ENCODE measurements at places on chromosomes 11 and 22.
A peak's percentile ranks its signal among the peaks of the same experiment; 100 is the strongest.

DNA sequence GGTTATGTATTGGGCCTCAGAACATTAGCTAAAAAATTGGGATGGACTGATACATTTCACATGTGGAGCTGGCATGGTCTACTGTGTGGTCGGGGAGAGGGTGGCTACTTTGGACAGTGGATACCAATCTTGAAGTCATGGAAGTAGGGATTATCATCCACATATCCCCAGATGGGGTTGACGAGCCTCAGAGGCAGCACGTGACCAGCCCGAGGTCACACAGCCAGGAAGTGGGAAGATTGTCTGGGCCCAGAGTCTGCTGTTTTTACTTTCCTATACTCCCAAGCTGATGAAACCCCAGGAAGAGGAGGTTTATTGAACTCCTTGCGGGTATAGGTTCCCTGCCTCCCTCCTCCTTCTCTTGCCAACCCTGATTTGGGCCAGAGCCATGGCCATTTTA lies 92.9 kb downstream of the FBXO7 start:
- no peak for DNase-seq

GRCh38 chr11:125338886-125339811 lies 156.9 kb downstream of the FEZ1 start:
- no peak for DNase-seq

- DNase-seq, result no peak
Measured at GRCh38 chr11:129210831-129211181, 18.7 kb upstream of the ARHGAP32 start.

- DNase-seq, result peak; percentile 63
Measured at GRCh38 chr11:83157594-83158356, 844 bp downstream of the PCF11 start.

DNA sequence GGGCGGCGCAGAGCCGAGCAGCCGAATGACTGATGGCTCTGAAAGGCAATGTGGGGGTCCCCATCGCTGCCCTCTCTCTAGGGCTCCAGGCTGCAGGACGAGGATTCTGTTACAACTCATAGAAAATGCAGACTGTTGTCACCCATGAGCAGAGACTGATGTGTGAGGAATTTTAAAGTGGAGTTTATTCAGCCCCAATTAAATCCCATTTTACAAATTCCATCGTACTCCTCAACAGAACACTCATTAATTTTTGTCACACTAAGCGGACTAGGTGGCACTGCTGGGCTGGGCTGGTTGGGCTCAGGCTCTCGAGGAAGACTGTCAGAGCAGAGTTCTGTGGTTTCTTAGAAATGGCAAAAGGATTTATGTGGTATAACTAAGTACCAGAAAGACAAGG lies 102.6 kb upstream of the SPON1 start:
- DNase-seq, result no peak

DNA sequence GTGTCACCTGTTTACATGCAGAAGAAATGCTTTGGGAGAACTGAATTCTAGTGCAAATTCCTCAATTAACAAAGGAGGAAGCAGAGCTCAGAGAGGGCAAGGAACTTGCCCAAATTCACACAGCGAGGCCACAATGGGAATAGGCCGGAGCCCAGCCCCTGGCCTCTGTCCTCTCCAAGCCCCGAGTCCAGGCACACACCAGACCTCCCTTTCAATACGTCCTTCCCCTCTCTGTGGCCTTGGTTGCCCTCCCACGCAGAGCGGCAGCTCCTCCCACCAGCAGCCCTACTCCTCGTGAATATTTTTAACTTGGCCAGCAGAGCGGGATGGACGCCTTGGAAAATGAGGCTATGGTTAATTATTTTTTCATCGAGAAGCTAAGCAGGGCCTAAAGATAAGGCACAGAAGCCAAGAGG lies 1.6 kb upstream of the CARD10 start:
- DNase-seq, result no peak

DNA sequence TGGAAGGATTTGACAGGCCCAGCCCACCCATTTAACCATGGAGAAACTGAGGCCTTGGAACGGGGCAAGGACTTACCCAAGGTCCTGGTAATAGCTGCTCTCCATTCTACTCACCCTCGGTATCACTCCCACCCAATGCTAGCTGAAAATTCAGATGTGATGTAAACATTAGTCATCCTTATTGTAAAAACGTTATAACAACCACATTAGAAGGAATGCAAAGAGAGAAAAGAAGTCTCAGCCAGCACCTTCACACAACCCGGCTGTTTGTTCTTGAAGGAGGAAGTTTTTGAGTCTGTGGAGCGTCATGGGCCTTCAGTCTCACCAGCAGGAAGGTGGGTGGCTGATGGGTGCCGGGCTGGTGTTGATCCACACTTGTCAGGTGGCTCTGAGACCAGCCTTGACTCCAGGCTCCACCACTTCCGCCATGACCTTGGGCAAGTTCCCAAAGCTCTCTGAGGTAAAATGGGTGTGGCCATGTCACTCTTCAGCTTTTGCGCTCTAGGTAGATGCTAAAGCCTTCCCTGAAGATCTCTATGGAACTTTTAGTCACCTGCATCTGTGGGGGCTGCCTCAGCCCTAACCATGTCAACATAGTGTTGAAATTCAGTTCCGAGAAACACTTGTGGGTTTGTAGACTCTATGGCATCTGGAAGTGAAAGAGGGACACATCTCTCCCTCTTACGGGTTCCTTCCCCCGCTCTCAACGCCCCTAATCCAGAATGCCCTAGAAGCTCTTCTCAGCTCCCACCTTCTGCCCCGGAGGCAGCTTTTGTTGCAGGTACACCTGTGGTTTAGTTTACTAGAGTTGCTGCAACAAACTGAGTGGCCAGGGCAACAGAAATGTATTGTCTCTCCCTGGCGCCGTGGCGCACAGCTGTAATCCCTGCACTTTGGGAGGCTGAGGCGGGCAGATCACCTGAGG lies 14.8 kb downstream of the CD6 start:
- no peak for DNase-seq
